ENCODE measurements at places on chromosomes 2 and 18. TPM values are rescaled to one million over a fixed set of nuclear protein-coding genes. Genes with fewer than 3 reads are reported as not detected.

GRCh38 chr2:205965707-205966106 lies 120.3 kb downstream of the INO80D start:
- no peak for DNase-seq

DNA sequence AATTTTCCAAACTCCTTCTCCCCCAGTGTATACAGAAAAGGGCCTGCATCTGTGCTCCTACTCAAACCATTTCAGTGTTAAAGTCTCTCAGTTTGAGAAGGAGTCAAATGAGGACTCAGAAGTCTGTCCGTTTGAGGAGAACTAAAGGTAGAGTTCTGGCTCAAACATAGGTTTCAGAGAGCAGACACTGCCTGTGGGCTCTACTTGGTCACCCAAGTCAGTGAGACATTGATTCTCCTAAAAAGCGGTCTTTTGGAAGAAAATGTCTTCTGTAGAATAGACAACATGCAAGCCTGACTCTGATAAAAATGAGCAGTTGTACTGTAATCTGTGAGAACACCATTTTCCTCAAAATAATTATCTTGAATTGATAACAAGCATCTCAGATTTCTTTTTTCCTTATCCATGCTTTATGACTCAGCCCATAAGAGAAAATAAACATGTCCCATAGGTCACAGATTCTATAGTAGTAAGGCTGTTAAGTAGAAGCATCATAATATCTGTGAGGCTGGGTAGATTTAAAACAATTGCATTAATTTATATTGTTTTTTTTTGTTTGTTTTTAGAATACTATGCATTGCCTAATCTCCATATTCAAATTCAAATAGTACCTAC lies 82.8 kb downstream of the ASXL3 start:
- DNase-seq: no peak

- no peak for DNase-seq
Observed at GRCh38 chr2:172038604-172039003, 38.9 kb downstream of the METAP1D start.

GRCh38 chr2:197958592-197959150 lies 154.3 kb downstream of the PLCL1 start:
- no peak for DNase-seq

DNA sequence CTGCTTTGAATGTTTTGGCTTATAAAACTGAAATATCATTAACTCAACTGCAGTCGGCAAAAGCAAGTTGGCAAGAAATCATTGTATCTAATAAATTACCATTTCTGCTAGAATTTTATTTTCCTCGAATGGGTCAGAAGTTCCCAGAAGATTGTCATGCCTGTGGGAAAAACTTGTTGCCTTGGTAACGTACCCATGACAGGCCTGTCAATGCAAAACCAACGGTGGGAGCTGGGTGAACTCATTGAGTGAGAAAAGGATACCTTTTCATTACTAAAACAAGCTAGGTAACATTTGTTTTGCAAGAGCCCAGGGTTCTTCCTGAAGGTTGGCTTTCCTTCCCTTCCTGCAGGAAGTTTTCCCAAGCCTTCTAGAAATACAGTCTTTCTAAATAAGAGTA lies 9.5 kb downstream of the PLB1 start:
- DNase-seq: no peak

The SCG2 gene
- total RNA-seq: 0.36 TPM

The RPRM gene
- total RNA-seq: not detected

All from heart left ventricle (tissue), 16 donors.